ENCODE measurements at places on chromosomes 4 and X. TPM values are rescaled to one million over a fixed set of nuclear protein-coding genes. Genes with fewer than 3 reads are reported as not detected.

- DNase-seq, result no peak
These were observed 37.1 kb upstream of the ELF2 start for GRCh38 chr4:139214039-139214534.

DNA sequence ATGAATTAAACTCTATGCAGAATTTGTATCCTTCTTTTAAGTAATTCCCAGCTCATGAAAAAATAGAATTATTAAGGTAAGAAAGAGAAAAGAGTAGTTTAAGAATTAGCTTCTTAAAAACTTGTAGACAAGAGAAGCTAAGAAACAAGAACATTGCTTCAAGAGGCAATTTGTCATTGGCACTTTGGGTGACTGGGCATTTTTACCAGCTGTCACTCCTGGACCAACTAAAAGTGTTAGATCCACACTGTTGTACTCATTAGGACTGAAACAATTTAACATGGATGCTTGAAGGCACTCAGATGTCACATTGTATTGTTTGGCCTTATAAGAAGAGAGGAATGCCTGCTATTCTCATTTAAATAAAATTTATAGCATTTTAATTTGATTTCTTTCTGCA lies 7.4 kb downstream of the COL25A1 start:
- no peak for DNase-seq

DNA sequence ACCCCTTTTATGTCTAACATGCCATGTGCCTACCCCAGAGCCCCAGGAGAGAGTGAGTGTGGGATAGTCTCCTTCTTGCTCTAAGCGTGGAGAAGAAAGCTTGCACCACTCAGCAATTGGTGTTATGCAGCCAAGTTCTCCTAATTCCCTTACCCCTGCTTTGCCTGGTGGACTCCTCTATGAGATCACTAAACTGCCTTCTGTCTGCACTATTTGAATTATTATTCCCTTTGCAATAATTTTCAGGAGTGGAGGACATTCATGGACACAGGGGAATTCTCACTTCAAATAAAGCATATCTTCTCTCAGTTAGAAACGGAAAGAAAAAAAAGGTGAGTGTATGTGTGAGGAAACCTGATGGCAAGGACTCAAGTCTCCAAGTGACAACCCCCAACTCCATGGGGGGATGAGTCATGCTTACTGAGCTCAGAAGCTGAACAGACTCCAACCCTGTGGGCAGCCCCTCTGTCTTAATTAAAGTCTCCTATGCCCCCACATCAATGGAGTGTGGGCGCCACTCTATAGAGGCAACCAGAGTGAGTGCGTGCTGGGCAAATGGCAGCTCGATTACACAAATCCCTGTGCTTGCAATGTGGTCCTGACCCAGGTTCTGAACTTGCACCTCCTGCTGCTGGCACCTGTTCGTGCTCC lies 381.9 kb downstream of the RAB28 start:
- DNase-seq, result no peak

DNA sequence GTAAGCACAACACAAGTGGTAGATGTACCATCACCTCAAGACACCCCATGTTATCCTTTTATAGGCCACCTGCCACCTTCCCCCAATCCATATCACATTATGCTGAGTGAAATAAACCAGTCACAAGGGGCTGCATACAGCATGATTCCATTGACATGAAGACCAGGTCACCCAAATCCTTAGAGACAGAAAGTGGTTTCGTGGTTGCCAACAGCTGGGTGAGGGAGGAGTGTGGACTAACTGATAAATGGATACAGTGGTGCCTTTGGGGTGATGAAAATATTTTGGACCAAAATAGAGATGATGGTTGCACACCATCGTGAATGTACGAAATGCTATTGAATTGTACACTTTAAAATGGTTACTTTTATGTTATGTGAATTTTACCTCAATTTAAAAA lies 65.7 kb upstream of the DMD start:
- DNase-seq, result no peak

DNA sequence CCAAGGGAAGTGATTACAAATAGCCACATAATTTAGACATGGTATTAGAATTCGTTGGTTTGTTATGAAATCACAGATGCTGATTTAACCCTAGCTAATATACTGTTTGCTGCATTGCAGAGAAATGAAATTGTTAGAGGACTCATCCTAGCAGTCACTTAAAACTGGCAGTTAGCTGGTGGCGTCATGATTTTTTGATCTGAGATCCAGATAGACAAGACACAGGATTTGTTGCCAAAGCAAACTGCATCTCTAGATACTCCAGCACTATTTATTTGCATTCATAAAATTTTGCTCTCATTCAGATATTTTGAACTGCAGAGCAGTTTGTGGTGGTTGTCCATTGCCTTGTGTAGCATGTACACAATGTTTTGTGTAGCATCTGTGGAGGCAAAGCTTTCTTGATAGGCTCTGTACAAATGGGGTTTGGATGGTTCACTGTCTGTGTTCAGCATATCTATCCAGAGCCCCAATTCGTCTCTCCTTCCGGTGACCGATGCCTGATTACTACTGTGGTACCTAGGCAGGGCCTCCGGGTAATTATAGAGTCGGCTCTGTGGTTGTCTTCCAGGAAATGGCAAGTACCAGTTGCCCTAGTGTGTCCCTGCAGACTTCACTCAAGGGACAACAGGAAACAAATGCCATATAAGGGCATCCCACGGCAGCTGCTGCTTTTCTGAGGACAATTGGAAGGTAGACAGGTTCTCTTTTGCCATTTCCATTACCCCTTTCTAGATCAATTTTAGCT lies 30.1 kb upstream of the SPARCL1 start:
- DNase-seq, result peak; percentile 18

GRCh38 chr4:33085709-33086108 lies 2365.5 kb downstream of the PCDH7 start:
- DNase-seq, result no peak

GRCh38 chr4:13203101-13203500 lies 281.0 kb downstream of the RAB28 start:
- DNase-seq, result no peak

DNA sequence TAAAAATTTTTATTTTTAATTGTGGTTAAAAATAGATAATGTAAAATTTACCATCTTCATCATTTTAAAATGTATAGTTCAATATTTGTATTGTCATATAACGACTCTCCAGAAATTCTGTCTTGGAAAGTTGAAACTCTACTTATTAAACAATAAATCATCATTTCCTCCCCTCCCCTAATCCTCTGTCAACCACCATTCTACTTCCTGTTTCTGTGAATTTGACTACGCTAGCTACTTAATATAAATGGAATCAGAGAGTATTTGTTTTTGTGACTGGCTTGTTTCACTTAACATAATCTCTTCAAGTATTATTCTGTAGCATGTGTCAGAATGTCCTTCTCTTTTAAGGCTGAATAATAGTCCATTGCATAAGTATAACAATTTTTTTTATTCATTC lies 729.0 kb upstream of the AADAT start:
- DNase-seq, result no peak

DNA sequence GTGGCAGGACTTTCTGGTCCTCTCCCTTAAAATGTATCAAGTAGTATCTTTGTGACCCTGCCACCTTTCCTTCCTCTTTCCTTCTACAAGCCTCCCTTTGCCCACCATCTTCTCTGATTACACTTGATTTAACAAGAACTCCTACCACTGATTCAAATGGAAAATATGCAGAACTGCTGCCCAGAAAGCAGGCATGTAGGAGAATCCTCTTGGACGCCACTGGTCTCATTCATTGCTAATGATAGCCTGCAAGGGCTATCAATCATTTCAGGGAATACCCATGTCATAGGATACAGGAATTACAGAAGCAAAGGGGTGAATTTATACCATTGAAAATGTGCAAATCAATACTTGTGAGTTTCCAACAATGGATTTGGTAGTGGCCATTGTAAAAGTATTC lies 294.6 kb upstream of the NRK start:
- no peak for DNase-seq

- DNase-seq, result no peak
These were observed 147.5 kb downstream of the INPP4B start for GRCh38 chr4:142698552-142698951.

DNA sequence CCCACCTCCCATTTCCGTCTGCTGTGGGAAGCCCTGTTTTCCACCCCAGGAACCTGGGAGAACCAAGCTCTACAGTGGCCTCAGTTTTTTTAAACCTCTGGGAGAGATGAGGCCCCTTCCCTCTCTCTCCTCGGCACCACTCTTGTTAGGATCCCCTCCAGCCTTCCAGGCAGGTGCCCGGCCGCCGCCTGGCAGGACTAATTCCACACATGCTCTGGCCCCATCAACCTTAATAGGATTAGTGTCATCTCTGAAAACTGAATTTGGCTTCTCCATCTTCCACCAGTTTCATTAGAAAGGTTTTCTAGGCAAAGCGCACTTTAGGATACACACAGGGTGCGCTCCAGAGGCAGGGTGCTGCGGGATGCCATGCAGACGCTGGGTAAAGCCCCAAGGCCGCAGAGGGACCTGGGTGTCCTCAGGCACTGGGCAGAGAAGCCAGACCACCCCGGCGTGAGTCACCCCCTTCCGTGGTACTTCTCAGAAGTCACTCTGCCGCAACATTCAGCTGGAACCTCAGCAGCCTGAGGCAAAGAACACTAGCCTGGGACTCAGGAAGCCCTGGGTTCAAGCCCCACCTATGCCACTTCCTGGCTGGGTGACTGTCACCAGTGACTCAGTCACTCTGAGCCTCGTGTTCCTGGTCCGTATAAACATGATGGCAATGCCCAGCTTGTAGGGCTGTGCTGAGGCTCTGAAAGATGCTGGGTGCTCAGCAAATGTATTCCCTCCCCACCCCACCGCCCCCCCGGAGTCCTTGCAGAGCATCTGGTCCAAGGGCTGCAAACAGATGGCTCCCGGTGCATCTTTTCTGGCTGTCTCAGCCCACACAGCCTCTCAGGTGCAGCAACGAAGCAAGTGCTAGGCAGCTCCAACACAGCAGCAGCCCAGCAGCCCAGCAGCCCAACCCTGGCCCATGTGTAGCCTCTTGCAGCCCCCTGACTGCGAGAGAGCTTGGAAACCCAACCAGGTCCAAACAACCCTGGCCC lies 29.1 kb downstream of the PPP2R2C start:
- DNase-seq, result no peak

DNA sequence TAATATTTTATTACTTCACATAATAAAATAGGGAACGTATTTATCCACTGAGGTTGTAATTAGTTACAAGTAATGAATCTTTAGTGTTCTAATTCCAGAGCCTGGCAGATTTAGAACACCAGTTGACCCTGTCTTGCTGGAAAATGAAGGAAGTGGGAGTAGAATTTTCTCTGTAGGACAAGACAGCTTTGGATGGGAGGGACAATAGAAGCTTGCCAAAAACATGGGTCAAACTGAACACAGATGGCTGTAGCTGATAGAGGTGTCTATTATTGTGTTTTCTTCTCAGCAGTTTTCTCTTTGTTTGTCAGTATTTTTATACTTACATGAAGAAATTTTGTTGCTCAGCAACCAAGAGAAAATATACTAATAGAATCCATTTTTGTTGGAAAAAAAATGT lies 20.2 kb downstream of the FAT4 start:
- peak; percentile 85 for DNase-seq

DNA sequence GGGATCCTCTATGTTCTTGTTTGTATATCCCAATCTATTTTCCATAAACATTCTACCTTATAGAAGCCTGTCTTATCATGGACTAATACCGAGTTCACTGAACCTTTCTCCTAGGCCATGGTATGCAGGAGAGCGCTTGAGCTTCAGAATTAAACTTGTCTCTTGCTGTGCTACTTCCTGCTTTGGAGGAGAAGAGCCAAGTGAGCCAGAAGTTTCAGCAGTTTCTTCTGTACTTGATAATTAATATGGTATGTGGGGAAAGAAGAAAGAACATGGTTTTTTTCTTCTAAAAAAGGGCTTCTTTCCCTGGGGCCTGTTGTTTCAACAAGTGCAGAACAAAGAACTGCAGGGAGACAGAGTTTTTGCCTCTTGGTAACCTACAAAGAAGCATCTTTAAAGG lies 172.8 kb downstream of the ATG4A start:
- no peak for DNase-seq

GRCh38 chr4:125432078-125432477 lies 117.3 kb downstream of the FAT4 start:
- peak; percentile 8 for DNase-seq

DNA sequence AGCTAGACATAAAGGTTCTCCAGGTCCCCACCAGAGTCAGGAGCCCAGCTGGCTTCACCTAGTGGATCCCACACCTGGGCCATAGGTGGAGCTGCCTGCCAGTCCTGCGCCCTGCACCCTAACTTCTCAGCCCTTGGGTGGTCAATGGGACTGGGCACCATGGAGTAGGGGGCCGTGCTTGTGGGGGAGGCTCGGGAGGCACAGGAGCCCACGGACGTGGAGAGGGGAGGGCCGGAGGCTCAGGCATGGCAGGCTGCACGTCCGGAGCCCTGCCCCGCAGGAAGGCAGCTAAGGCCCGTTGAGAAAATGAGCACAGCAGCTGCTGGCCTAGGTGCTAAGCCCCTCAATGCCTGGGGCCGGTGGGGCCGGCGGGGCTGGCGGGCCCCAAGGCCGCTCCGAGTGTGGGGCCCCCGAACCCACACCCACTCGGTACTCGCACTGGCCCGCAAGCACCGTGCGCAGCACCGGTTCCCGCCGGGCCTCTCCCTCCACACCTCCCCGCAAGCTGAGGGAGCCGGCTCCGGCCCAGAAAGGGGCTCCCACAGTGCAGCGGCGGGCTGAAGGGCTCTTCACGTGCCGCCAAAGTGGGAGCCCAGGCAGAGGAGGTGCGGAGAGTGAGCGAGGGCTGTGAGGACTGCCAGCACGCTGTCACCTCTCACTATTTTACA lies 291.1 kb downstream of the KLHL4 start:
- DNase-seq, result no peak

- no peak for DNase-seq
These were observed 100.2 kb upstream of the IL13RA1 start for GRCh38 chrX:118627084-118627758.

- DNase-seq, result peak; percentile 82
These were observed 769 bp downstream of the TCEAL1 start for GRCh38 chrX:103629318-103630170.

DNA sequence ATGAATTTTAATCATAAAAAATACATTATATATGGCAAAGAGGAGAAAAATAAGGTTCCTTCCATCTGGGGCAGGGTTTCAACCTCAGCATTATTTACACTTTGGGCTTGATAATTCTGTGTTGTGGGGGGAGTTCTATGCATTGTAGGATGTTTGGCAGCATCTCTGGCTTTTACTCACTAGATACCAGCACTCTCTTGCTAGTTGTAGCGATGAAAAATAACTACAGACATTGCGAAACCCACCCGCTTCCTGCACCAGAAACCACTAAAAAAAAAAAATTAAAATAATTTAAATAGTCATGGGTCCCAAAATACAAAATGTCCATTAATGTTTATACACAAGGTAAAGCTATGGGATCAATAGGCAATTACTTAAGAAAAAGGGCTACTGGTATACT lies 52.7 kb downstream of the PPP3CA start:
- no peak for DNase-seq

Gene BRS3
- not detected for total RNA-seq

Gene IL2
- not detected for total RNA-seq

Gene GBA3
- 40.9 TPM for total RNA-seq

Gene RAB33A
- 2.9 TPM for total RNA-seq

Gene NPFFR2
- total RNA-seq, result not detected

Gene UGT2B17
- total RNA-seq, result 0.38 TPM

Gene CWH43
- total RNA-seq, result 2.4 TPM

Gene SLC4A4
- 37.1 TPM for total RNA-seq

Gene STPG2
- 1.1 TPM for total RNA-seq

Gene NIPAL1
- total RNA-seq, result 6.9 TPM

Gene KLHL13
- total RNA-seq, result 55.4 TPM

Gene MYOZ2
- 0.19 TPM for total RNA-seq

All from kidney (tissue), 22 donors.